ENCODE measurements at places on chromosomes 6 and 20.

DNA sequence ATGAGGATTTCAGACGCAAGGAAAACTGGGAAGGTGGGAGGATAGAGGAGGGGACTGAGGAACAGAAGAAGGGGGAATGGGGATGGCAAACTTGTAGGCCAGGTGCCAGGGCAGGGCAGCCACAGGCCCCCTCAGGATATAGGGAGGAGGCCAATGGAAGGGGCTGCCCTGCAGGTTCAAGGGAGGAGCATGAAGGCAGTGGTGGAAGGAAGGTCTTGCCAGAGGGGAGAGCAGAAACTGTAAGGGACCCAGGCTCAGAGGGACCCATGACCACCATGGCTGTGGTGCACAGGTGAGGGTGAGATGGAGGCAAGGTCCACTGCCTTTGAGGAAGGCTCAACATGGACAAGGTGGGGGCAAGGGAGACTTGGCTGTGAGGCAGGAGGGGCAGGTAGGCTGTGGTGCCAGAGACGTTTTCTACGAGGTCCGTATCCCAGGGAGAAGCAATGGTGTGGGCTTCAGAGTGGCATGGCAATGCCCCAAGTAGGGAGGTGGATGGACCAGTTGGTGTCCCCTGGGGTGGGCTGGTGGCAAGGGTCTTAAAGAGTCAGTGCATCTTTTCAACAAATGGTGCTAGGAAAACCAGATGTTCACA, 22.7 kb downstream of the HLA-F start:
- no peak for DNase-seq

DNA sequence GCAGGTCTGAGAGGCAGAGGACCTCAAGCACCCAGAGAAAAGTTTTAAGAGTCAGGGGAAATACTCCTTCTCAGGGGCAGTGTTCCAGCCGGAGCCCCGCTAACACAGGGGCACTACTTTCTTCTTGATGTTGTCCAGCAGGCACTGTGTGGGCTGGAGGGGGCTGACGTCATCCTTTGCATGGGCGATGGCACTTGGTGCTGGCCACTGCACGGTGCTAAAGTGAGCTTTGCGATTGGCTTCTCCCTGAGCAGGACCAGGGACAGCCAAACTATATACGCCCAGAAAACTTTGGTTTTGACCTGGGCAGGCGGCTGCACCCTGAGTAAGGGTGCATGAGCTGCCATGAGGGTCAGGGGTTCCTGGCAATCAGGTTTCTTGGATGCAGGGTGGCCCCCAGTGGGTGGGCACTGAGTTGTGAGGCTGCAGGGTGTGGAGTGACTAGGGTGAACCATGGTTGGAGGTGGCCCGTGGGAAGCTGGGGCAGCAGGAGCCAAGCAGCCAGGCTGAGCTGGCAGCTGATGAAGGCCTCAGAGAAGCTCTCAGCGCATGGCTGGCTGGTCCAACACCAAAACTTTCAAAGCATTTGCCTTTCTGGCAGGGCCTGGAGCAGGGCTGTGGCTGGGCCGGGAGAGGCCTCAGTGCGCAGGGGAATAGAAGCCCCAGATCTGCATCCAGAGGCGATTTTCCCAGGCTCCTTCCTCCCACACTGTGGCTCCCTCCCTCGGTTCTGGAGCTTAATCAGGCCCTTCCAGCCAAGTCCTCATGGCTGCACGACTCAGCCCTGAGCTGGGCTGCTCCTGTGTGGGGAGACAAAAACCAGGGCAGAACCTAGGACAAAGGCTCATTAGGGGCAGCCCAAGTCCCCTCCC, 18.3 kb downstream of the MRPS18A start:
- DNase-seq, result no peak

GRCh38 chr20:11067359-11067758, 393.6 kb upstream of the JAG1 start:
- DNase-seq, result no peak

DNA sequence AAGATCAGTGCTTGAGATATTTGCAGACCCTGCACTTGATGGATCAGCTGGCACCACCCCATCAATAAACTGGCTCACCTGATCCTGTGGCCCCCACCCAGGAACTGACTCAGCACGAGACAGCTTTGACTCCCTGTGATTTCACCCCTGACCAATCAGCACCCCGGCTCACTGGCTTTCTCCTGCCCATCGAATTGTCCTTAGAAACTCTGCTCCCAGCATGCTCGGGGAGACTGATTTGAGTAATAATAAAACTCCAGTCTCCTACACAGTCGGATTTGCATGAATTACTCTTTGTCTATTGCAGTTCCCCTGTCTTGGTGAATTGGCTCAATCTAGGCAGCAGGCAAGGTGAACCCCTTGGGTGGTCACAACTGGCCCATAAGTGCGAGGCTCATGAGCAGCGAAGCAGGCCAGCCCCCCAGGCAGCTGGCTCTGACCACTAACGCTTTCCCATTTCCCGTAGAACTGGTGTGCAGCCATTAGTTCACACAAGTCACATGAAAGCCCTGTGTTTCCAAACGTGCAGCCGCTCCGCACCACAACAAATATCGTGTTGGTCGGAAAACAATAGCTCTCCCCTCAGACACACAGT, 79.6 kb downstream of the RSPH3 start:
- DNase-seq, result no peak

DNA sequence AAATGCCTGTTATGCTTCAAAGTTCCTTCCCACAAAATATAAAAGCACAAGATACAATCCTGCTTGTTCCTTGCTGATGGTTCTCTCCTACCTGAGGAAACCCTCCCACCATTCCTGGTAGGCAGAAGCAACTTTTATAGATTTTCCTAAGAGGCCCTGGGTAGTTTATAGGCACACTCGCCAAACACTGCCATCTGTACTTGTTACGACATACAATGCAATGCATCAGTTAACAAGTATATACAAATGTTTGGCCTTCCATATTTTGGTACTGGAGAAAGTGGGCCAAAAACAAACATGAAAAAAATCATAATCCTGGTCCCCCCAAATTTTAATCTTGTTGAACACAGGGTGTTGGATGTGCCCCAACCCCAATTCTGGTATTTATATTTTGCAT, 16.6 kb downstream of the MCM9 start:
- no peak for DNase-seq

- DNase-seq, result no peak
These were observed 15.8 kb upstream of the MAP7 start for GRCh38 chr6:136566007-136566487.

GRCh38 chr20:24836041-24836533, 113.0 kb upstream of the CST7 start:
- DNase-seq, result no peak

Measured in activated CD4-positive, alpha-beta T cell treated with anti-CD3 and anti-CD28 coated beads, Interleukin-2, amount 50 U/mL, for 24 hours (primary cell).